ENCODE measurements at places on chromosomes 6 and 20. TPM values are rescaled to one million over a fixed set of nuclear protein-coding genes. Genes with fewer than 3 reads are reported as not detected.

The RFX6 gene
- total RNA-seq: not detected

DNA sequence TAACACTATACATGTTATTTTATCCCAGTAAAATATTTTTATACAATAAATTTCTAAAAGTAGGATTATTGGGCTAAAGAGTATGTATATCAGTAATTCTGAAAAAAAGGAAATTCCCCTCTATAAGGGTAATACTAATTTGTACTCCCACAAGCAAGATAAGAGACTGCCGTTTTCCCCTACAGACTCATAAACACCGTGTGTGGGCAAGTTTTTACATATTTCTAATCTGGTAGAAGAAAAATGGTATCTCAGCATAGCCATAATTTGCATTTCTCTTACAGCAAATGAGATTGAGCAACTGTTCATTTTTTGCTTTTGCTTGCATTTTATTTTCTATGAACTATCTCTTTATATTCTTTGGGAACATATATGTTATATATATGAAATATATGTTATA is 26.0 kb upstream of the MYMX start:
- DNase-seq: no peak

- DNase-seq: peak; percentile 81
Observed at GRCh38 chr6:73739096-73739495, 43.1 kb downstream of the CD109 start.

The GABRR1 gene
- 0.07 TPM for total RNA-seq

DNA sequence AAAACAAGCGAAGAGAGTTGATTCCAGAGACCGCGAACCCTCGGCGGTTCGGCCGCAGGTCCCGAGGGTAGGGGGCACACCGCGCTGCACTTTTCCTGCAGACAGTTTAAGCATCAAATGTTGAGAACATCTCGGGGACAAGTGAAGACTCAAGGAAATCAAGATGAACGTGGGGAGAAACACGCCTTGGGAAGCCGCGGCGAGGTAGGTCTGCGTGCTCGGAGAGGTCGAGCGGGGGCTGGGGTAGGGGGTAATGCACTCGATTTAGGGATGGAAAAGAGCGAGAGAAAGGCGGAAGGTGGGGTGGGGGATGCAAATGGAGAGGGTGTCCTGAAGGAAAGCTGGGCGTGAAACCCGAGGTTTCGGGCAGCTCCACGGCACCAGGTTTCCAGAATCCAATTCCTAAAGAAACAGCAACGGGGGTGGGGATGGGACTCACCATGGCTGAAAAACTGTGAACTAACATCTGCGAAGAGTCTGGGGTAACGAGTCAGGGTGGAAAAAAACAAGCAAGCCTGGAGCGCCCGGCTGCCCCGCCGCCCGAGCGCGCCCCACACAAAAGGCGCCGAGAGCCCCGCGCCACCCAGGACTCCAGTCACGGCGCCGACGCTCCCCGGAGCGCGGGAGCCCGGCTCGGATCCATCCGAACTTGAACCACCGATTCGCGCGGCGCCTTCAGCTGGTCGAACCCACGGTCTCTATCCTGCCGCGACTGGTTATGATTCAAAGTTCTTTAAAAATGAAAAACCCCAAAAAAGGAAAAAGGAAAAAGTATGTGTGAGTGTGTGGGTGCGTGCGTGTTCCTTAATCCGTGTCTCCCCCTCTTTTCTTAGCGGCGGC is 3.5 kb downstream of the TFAP2A start:
- peak; percentile 24 for DNase-seq

The POM121L2 gene
- not detected for total RNA-seq

DNA sequence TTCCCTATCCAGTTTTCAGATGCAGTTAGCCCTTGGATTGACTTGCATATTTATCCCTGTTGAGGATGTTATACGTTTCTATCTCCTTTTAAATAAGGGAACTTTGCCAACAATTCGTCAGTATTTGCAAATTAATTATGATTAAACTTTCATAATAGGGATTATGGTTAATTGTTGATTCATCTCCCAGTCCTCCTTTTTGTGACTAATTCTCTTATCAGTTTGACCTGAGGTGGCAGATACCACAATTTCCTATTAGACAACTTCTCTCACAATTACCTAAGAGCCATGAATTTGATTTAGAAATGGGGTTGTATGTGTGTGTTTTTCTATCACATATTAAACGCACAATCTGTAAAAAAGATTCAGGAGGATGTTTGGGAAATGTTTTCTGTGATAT is 172.9 kb downstream of the LAMA2 start:
- DNase-seq: no peak

The PLEKHG1 gene
- total RNA-seq: 1.4 TPM

- DNase-seq: peak; percentile 74
Observed at GRCh38 chr20:32737371-32738223, 5.7 kb downstream of the COMMD7 start.

DNA sequence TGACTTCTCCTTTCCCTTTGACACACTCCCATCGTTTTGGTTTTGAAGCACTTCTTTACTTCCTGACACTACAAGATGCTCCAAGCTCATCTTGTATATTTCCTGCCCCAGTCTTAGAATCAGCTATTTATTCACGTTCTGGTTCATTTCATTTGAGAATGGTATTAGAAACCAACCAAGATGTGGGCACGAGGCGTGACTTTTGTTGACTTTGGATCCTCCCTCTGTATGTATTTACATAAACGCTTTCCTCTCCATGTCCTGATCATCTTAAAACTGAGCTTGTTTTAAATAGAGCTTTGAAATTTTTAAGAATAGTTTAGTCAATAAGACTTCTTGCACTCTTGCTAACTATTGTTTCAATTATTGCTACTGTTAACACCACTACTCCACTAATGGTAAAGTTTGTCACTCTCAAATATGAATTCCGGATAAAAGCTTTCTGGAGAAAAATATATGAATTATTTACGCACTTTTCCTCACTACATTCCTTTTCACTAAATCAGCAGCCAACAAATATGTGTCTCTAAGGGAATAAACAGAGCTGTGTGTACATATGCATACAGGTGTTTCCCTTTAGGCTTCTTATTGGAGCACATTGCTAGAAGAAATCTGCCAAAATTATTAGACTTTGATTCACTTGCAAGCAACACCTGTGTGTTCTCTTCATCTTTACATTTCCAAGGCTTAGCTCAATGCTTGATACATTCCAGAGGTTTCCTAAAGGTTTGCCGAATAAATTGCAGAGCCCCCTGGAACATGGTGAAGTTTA is 77.3 kb upstream of the TMEM244 start:
- DNase-seq: no peak

GRCh38 chr20:4243071-4243470 is 227.7 kb upstream of the RNF24 start:
- DNase-seq: no peak

- no peak for DNase-seq
Observed at GRCh38 chr20:25237610-25238318, 10.1 kb upstream of the PYGB start.

GRCh38 chr6:131640100-131640499 is 3.0 kb downstream of the ENPP3 start:
- DNase-seq: peak; percentile 7

DNA sequence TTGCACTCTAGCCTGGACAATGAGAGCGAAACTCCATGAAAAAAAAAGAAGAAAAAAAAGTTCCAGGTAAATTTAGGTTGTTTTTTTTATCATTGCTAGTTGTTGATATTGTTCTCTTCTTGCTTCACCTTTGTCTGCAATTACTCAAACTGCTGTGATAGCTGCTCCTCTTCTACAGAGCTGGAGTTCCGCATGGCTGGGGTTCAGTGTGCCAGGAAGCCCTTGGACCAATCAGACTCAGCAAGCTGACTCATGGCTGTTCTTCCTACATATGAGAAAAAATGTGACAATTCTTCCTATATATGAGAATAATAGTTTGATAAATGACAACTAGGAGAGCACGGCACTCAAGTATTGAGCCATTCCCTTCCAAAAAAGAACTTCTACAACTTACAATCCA is 28.4 kb downstream of the DPPA5 start:
- DNase-seq: no peak

GRCh38 chr20:56764671-56765070 is 135.6 kb downstream of the TFAP2C start:
- no peak for DNase-seq

Measured in natural killer cell (primary cell).